ENCODE measurements at places on chromosomes 6 and 20.

DNA sequence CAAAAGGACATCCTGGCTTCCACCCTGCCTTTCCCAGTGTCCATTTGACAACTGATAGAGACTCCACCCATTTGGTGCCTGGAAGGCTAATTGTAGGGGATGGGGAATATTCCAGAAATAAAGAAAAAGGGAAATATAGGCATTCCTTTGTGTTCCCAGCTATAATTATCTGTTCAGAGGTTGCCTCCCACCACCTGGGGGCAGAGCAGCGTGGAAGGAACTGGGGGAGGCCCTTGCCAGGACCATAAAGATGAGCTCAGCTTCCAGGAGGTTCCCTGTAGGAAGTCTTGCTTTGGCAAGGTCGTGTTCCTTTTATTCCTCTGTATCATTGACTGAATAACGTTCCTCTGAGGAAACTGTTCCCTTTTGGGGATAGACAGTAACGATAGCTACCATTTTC lies 214.7 kb downstream of the TFAP2C start:
- DNase-seq = no peak

GRCh38 chr20:54028276-54029011 lies 42.0 kb downstream of the BCAS1 start:
- DNase-seq = no peak

DNA sequence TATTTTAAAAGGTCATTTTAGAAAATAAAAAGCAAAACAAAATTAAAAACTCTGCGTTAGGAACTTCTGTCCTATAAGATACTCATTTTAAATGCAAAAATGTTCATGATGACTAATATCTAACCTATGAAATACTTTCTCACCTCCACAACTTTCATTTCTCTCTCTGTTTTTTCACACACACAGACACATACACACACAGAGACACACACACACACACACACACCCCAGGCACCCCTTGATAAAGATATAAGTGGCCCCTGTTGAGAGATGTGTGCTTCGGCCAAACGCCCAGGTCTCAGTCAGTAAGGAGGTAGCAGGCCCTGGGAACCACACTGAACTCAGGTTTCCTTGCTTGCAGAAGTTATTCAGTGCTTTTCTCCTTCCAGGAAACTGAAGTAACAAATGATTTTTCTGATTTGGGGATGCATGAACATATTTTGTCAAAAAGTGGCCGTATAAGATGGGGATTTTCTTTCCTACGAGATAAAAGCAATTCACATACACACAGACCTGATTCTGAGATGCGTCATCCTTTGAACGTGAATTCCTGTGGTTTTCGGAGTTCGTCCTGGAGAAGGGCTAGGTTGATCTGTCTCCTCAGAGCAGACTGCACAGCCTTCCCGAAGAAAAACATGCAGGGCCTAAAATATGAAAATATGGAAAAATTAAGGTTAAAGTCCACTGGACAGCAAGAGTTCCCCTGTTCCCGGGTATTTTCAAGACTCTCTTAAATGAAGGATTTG lies 306.8 kb upstream of the FOXQ1 start:
- DNase-seq = no peak

DNA sequence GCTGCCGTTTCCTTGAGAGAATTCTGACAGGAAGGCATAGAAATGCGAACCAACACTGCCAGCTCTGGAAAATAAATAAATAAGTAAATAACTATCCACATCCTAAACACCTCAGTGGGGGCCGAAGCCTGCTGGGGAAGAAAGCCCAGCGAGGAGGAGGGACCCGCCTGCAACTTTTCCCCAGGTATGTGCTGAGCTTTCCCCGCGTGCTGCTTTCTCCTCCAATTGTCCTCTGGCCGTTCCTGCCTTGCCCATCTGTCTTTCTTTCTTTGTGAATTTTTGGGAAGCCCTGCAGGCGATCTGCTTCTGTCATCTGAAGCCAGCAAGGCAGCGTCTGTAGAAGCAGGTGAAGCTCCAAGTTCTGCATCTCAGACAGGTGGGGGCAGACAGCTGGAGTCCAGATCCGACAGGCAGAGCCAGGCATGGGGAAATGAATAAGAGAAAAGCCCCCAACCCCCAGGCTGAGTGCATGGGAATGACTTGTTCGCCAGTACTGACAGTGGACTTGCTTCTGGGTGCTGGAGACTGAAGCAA lies 49.2 kb upstream of the IL17A start:
- DNase-seq = no peak

- no peak for DNase-seq
Measured at GRCh38 chr6:73476723-73477122, 15.2 kb downstream of the MTO1 start.

DNA sequence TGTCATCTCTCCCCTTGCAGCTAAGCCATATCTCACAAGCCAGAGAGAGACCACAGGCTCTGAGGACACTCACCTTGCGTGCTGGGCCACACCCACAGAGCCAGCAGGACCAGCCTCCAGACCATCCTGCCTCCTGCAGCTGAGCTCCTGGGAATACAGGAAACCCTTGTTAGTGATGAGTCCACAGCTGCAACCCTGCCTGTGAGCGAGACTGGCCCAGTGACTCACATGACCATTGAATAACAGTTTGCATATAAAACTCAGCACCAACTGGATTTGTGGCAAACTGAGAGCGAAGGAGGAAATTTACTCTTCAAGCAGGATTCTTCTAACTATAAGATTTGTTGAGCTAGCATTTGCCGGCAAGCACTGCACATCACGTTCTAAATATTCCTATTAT lies 3.0 kb downstream of the THBS2 start:
- DNase-seq = no peak

DNA sequence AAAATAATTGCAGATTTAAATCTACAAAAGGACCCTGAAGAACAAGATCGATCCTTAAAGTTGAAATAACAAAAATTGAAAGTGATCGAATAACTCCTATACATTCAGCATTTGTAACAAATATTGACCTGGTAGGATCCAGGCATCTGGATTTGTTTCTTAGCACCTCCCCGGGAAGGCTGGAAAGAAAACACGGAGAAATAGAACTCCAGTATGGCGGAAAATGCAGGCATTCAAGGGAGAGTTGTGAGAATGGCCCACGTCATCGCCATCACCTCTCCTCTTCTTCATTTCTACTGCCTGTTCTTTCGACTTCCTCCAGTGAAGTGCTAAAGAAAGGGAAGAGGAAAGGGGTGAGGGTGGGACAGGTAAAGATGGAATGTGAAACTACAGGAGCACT lies 242.3 kb upstream of the TFAP2D start:
- DNase-seq = no peak

- DNase-seq = no peak
Measured at GRCh38 chr6:53492860-53493634, 51.9 kb downstream of the GCLC start.

DNA sequence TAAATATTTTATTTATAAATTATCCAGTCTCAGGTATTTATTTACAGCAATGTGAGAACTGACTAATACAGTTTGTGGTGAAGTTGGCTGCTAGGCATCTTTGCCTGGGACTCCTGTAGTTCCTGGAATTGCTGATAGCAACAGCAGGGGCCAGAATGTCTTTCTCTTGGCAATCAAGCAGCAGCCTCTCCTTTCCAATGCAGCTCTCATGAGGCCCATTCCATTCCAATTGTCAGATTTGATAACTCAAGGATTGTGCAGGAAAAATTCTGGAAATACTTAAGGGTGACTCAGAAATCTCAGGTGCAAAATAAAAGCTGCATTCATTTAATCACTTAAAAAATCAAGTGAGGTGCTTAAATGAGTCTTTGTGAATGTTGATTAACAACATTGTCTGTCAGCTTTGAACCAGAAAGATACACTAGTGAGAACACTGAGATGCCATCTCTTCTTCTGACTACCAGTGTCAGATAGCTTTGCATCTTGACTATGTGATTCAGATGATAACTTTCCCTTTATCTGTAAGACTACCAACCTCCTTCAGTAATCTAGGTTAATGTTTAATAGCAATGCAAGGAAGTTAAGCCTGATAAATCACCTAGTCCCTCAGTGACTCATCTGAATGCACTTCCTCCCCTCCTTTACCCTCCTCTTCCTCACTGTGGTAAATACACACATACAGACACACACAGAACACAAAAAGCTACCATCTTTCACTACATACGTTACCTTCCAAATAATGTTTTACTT lies 32.1 kb upstream of the COL21A1 start:
- DNase-seq = no peak

DNA sequence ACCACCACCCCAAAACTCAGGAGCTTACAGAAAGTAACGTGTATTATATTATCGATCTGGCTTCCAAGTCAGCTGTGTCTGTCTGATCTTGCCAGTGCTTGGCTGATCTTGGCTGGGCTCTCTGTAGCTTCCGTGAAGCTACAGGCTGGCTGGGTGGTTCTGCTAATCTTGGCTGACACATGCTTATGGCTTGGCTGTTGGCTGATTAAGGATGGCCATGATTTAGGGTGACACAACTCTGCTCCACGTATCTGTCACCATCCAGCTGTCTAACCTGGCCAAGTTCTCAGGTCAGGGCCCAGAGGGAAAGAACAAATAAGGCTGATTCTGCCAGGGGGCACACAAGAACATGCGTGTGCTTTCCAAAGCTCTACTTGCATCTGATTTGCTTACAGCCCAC lies 64.7 kb upstream of the PRL start:
- DNase-seq = no peak

- no peak for DNase-seq
Measured at GRCh38 chr6:128464790-128465189, 55.6 kb downstream of the PTPRK start.

GRCh38 chr6:36929607-36930006 lies 24.9 kb upstream of the PI16 start:
- no peak for DNase-seq

DNA sequence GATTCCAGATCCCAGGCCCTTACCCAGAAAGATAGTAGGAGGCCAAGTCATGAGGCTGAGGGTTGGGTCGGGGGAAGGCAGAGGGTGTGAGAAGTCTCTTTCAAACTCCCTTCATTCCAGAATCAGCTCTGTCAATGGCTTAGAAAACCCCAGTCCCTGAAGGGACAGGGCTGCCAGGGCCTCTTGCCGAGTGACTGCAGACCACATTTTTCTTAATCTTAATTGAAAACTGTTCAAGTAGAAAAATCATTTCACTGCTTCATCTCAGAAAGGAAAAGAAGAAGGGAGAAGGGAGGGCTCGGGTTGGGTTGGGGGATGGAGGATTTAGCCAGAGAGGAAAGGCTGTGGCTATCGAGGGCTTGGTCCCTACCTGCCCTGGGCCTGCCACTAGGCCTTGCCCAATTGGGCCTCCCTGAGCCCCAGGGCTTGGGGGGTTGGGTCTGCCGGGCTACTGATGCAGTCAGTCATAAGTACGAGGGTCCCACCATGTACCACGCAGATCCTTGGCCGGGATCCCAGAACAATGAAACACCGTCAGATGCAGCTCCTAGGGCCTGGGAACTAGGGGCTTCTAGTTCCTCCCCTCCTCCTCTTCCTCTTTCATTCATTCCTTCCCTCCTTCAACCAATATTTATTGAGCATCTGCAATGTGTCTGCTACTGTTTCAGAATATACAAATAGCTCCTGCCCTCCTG lies 44.0 kb upstream of the CTNNBL1 start:
- no peak for DNase-seq

DNA sequence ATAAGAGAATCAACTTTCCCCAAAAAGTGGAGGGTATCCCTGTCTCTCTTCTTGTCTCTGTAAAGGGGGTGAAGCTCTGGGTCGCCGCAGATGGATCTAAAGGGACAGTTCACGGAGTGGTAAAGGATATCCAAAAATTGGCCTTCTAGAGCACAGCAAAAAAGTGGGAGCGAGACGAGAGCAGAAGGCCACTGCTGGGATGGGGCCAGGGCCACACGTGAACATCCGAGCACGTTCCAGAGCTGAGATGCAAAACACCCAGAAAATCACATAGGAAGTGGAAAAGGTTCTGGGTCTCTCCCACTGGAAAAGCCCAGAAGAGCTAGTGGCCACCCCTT lies 837 bp downstream of the TRAM2 start:
- DNase-seq = no peak
